Right ventricle myocardium inferior (tissue), 1 donor: ENCODE measurements at places on chromosomes 2 and 18. TPM values are rescaled to one million over a fixed set of nuclear protein-coding genes. Genes with fewer than 3 reads are reported as not detected.
A peak's percentile ranks its signal among the peaks of the same experiment; 100 is the strongest.

The LGALSL gene
- 6.6 TPM for total RNA-seq

The KCNS3 gene
- total RNA-seq = 4.5 TPM

The CAPN10 gene
- 51.8 TPM for total RNA-seq

The TMEM163 gene
- total RNA-seq = 0.46 TPM

The ZSWIM2 gene
- total RNA-seq = not detected

The NTSR2 gene
- total RNA-seq = not detected

The IL36RN gene
- not detected for total RNA-seq

The DSG3 gene
- total RNA-seq = not detected

The TCF4 gene
- total RNA-seq = 57.8 TPM

DNA sequence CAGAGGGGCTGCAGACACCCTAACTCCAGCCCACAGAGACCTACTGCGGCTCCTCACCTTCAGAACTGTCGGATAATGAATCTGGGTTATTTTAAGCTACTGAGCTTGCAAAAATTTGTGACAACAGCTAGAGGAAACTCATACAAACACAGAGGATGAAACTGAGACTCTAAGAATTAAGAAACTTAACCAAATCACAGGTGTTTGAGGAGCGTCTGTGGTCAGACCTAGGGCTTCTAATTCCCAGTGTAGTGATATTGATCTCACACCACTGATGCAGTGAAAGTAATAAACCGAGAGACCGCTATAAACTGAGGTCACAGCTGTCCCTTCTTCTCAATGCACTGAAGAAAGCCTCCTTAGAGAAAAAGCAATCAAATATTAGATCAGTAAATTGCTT lies 110.1 kb downstream of the RGPD3 start:
- DNase-seq = no peak

DNA sequence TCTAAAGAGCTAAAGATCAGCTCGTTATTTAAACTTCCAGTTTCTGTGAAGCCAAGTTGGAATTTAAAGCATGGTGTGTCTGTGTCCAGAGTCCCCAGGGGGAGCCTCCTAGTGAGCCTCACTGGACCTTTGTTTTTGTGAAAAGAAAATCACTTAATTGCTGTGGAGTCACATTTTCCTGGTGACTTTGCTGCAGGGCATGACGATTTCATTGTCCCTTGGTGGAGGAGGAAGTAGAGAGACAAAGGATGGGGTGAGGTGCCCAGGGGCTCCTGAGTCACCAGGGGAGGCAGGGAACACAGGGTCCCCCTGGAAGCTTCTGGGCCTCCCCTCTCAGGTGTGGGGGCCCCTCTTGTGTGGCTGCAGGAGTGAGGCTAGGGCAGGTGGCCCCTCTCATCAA lies 19.7 kb downstream of the ATP6V1C2 start:
- no peak for DNase-seq

GRCh38 chr2:192645811-192646598 lies 451.3 kb upstream of the TMEFF2 start:
- no peak for DNase-seq

DNA sequence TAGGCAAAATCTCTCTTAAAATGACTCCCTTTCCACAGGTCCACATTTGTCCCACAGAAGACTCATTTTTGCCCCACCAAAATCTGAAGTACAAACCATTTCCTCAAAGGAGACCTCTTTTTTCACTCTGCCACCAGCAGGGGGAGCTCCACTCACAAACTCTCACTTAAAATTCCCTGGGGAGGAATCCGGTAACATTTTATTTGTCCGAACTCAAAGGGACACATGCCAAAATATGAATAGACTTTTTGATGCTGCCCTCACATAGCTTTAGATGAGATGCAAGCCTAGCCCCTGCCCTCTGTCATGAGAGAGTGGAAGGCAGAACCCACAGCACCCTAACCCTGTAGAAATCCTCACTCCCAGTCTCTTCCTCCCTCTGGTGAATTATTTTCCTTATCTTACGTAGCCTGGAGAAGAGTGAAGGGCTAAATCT lies 57.1 kb downstream of the RMDN2 start:
- no peak for DNase-seq

- DNase-seq = no peak
Observed at GRCh38 chr2:121748202-121748601, 7.2 kb upstream of the TSN start.

- peak; percentile 35 for DNase-seq
Observed at GRCh38 chr18:77088963-77089722, 43.4 kb downstream of the MBP start.

GRCh38 chr18:8689517-8689916 lies 15.8 kb upstream of the MTCL1 start:
- DNase-seq = no peak

GRCh38 chr2:173021939-173022371 lies 53.7 kb upstream of the MAP3K20 start:
- DNase-seq = no peak

GRCh38 chr18:47248604-47249313 lies 2.7 kb downstream of the SKOR2 start:
- DNase-seq = no peak

- no peak for DNase-seq
Observed at GRCh38 chr2:239455436-239456203, 54.8 kb upstream of the HDAC4 start.

GRCh38 chr18:22332590-22332989 lies 85.1 kb downstream of the CTAGE1 start:
- DNase-seq = no peak

DNA sequence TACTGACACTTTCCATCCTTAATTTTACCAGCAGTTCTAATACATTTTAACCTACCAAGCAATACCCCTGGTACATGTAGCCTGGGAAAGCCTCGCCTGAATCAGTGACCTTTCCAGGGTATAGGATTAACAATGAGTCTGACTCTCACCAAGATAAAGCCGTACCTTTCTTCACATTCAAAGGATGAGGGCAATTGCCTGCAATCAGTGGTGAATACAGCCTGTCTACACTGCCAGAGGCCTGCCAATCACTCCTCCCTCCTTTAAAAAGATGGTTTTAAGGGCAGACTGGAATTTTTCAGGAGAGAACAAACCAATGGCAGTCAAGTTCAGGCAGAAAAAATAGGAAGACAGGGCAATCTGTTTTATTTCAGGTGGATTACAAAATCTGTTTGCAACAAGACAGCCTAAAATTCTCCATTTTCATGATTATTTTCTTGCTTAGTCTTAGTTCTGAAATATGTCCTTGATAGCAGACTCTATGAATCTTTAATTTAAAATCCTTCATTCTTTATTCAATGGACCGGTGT lies 4.8 kb downstream of the EPHA4 start:
- DNase-seq = no peak

GRCh38 chr2:189254268-189254883 lies 74.8 kb upstream of the COL5A2 start:
- peak; percentile 71 for DNase-seq

DNA sequence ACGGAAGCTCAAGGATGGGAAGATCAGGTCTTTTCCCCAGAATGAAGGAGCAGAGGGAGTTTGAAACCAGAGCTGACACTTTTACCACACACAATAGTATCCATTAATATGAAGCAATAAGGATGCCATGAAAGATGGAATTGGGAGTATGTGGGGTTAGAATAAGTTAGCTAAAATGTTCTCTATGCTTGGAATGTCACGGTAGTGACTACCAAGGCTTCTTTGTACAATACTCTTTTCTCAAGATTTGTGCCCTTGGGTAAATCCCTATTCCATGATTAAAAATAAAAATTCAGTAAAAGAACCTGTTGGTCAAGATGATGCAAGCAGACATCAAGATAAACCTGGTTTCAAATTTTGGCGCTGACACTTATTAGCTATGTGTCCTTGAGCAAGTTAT lies 75.0 kb downstream of the NRXN1 start:
- no peak for DNase-seq

DNA sequence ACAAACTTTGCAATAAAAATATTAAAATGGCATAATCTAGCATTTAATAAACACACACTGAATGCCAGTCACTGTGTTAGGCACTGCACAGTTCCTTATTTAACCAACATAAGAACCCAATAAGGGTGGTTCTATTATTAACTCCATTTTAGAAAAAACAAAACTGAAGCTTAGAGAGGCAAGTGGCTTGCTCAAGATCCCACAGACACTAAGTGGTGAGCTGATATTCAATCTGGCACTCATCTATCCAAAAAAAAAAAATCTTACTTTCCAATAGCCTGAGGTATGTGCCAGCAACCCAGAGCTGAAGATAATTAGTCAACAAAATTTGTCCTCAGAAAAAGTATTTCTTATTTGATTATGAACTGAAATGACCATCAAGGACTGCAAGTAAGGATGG lies 799 bp downstream of the CYTIP start:
- no peak for DNase-seq
